ENCODE measurements at places on chromosomes 11 and 22.

- no peak for DNase-seq
Observed at GRCh38 chr11:6433998-6434660, 6.7 kb downstream of the HPX start.

DNA sequence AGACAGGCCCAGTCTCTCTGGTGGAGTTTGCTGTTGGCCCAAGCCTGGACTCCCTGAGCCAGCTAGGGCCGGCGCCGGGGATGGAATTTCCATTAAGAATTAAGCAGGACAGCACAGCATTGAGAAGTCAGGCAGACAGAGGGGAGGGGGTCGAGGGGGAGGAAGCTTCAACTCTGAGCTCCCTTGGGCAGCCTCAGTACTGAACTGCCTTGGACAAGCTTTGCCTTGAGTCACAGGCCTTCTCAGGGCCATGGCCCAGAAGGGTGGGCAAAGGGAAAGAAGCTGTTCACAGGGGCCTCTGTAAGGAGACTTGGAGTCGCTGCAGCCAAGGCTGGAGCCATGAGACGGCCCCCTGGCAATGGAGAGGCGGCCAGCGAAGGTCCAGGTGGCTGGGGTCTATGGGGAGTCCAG is 2.6 kb upstream of the INSC start:
- DNase-seq: no peak

GRCh38 chr11:97361812-97362378 is 972.1 kb downstream of the JRKL start:
- DNase-seq: no peak

GRCh38 chr22:17239156-17239701 is 20.0 kb upstream of the ADA2 start:
- no peak for DNase-seq

- no peak for DNase-seq
Observed at GRCh38 chr11:128965485-128965884, 22.8 kb upstream of the TP53AIP1 start.

GRCh38 chr11:83044958-83045712 is 26.6 kb downstream of the RAB30 start:
- DNase-seq: no peak

GRCh38 chr22:24186352-24186740 is 5.1 kb downstream of the SUSD2 start:
- no peak for DNase-seq

GRCh38 chr11:73991471-73992006 is 8.9 kb upstream of the UCP2 start:
- DNase-seq: no peak

GRCh38 chr11:105829084-105829483 is 193.0 kb downstream of the MSANTD4 start:
- DNase-seq: no peak

DNA sequence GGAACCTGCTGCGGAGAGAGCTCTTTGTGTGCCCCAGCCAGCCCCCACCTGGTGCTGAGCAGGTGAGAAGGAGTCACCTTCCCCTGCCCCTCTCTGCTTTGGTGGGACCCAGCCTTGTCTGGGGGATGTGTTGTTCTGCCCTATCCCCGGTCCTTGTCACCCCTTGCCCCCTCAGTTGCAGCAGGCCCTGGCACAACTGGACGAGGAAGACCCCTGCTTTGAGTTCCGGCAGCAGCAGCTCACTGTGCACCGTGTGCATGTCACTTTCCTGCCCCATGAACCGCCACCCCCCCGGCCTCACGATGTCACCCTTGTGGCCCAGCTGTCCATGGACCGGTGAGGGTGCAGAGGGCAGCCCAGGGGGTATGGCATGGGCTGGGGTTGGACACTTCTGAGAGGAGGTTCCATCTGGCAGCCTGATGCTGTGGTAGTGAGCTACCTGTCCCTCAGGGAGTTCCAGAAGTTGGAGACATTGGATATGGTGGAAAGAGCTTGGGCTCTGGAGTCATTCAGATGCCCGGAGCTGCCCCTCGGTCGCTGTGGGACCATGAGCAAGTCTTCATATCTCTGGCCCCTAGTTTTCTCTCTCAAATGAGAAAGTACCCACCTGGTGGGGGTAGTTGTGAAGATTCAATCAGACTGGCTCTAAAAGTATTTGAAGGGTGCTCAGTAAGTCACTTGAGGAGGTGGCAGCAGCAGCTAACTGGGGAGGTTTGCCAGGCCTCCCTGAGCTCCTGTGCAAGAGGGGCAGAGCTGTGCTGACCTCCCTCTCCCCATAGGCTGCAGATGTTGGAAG is 4.3 kb downstream of the LARGE2 start:
- no peak for DNase-seq

- peak; percentile 76 for DNase-seq
Observed at GRCh38 chr11:59754859-59755700, at the start of gene STX3. TSS of gene STX3 (plus strand) at chr11:59755376. CDS start at chr11:59755606, 230 bp downstream.

- no peak for DNase-seq
Observed at GRCh38 chr11:126917531-126918204, 82.9 kb downstream of the KIRREL3 start.

GRCh38 chr22:48051796-48052620 is 1289.6 kb downstream of the TBC1D22A start:
- DNase-seq: no peak

GRCh38 chr11:92376680-92377079 is 152.1 kb downstream of the FAT3 start:
- no peak for DNase-seq

DNA sequence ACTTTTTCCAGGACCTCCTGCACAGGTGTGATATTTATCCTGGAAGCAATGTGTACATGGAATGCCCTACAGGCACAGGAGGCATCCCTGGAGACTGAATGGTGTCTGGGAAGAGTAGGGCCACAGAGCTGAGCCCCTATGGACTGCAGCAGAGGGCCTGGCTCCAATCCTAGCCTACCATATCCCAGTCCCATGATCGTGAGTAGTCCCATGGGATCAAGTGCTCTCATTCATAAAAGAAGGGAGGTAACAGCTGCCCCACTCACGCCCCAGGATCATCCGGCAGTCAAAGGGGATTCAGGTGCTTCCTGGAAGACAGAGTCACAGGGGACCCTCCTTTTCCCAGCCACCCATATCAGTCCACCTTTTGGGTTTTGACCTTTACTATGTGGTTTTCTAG is 24.0 kb downstream of the ANKK1 start:
- DNase-seq: no peak
